ENCODE measurements at places on chromosomes 16 and 17.

- peak; percentile 42 for DNase-seq
Measured at GRCh38 chr17:681738-682529, 32.7 kb downstream of the VPS53 start.

DNA sequence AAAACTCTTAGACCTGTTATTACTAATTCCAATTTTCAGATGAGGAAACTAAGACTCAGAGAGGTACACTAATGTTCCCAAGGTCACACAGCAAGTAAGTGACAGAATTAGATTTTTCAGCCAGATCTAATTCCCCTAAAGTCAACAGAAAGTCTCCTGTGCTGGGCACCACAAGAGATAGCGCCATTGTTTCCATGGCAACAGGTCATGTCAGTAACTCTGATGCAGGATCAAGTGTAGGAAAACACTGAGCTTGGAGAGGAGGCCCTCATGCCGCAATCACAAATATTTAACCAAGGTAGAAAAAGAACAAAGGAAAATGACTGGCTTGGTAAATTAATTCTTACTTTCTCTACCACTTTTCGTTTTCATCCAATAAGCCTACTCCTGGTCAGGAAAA lies 166.0 kb upstream of the CDH13 start:
- DNase-seq: no peak

GRCh38 chr16:24041834-24042631 lies 206.2 kb downstream of the PRKCB start:
- DNase-seq: peak; percentile 52

GRCh38 chr17:68507576-68507975 lies 4.7 kb upstream of the PRKAR1A start:
- DNase-seq: peak; percentile 60

DNA sequence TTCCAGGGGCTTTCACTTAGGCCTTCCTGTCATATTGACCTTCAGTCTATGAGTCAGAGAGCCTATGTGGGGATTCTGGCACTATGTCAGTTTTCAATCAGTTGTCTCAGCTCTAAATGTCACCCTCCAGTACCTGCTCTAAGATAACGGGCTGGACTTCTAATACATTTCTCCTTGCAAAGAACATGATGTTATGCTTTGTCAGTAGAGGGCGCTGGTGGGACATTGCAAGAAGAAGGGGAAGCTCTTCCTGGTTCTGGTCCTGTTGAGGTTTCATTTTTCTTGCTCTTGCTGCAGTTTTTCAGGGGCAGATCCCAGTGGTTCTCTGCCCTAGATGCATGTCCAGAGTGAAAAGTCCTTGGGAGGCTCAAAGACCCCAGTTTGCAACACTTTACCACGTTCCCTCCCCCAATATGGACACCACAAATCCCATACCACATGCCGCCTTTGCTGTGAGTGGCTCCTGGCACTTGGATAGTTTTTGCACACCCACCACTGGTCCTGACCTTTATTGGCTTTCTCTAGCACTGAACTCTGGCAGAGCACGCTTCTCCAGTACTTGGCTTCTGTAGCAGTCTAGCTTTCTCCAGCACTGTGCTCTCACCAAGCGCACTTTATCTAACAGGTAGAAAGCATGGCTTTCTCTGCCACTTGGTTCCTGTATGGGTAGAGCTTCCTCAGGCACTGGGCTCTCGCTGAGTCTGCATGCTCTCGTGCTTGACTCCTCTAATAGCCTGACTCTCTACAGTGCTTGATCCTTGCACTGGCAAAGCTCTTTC lies 49.0 kb downstream of the BCL7C start:
- DNase-seq: peak; percentile 86

- no peak for DNase-seq
Measured at GRCh38 chr17:11682646-11683045, 84.4 kb downstream of the DNAH9 start.

- DNase-seq: no peak
Measured at GRCh38 chr17:15782866-15783265, 50.8 kb downstream of the TBC1D26 start.

DNA sequence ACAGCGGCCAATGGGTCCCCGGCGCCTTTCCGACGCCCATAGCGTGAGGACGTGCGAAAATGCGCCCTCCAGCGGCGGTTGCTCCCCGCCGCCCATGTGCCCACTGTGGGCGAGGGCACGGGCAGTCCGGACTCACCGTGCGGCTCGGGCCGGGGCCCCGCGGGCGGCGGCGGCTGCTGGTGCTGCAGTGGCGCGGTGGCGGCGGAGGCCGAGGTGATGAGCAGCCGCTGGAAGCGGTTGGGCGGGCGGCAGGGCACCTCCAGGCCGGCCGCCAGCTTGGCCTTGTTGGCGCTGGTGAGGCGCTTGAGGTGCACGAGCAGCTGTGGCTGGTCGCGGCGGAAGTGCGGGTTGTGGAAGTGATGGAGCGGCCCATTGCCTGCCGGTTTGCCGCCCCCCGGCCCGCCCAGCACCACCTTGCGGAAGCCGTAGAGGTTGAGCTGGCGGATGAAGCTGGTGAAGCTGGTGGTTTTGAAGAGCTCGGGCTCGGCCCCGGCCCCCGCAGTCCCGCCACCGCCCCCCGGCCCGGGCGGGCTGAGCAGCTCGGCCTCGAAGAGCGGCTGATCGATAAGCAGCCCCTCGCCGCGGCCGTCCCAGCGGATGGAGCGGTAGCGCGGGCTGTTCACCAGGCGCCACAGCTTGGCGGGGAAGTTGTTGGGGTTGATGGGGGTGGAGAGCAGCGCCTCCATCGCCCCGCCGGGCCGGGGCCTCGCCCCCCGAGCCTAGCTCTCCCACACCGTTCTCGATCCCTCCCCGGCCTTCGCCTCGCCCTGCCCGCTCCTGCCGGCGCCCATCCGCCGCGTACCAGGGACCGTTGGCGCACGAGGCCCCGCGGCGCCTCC lies at the start of gene HSF5:
HSF5 (minus strand) TSS at position 820 of the 839 bp plus-strand sequence; CDS start at position 686, 134 bp downstream.
- no peak for DNase-seq

DNA sequence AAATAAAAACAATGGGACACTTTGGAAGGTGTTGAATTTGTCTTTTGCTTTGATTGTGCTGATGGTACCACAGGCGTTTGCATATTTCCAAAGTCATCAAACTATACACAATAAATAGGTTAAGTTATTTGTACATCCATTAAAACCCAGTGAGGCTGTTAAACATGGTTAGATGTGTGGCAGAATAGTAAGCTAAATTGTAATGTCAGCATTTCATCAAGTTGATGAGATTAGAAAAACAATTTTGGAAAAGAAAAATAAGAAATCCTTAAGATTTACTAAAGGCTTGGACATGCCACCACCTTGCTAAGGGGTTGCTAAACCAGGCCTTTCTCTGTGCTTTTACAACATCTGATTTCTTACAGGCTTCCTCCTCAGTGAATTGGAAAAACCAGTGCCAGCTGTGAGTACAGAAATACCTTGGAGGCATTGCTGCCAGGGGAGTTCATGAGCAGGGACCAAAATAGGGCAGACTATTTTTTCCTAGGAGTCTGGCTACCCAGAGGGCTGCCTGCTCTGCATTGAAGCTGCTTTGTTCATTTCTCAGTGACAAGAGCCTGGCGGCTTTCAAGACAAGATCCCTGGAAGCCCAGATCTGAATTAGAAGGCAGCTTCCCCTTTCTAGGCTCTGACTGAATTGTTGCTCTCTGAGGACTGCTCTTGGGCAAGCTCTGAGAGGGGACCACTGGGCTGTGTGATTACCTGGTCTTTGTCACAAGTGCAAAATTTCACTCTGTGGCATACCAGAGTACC lies 43.4 kb upstream of the CA10 start:
- no peak for DNase-seq

DNA sequence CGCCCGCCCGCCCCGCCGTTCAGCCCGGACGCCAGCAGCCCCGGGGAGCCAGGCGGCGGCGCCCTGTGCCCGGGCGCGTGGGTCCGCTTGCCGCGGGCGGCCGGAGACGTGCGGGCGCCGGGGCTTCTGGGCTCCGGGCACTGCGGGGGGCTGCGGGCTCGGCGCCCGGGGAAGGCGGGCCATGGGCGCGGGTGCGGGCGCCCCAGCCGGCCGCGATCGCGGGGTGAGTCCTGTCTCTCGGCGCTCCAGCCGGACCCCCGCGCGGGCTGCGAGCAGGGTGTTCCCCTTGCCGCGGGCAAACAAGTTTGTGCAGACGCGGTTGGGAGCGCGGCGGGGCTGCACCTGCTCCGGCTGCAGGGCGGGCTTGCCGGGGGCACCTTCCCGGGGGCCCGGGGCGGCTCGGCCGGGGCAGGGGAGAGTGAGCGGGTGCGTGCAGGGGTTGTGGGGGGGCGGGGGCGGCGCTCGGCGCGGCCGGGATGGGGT lies 292 bp downstream of the WSCD1 start:
- no peak for DNase-seq

GRCh38 chr16:66517586-66518263 lies 32.2 kb downstream of the TK2 start:
- no peak for DNase-seq

DNA sequence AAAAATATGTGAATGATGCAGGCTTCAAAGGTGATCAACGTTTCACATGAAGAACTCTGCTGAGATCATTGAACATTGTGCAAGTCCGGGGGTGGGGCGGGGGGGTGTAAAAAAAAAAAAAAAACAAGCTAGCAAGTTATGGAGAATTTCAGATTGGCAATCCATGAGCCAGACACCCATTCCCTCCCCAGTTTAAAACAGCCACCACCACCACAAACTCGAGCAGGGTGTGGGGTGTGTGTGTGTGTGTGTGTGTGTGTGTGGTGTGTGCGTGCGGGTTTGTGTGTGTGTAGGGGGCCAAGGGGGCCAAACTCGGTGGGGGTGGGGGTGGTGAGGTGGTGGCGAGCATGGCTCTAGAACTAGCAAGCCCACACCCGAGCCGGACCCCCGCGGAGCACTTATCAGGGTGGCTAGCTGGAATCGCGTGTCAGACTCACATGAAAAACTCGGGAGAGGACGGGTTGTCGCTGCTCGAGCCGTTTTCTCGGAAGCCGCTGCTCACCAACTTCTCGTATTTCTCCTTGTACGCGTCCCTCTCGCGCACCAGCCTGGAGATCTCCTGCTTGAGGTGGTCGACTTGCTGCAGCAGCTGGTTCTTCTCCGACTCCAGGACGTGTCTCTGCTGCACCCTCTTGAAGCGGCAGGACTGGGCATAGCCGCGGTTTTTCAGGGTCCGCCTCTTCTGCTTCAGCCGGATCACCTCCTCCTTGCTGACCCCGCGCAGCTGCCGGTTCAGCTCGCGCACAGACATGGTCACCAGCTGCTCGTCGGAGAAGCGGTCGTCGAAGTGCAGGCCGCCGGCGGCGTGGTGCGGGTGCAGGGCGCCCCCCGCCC lies 2.0 kb downstream of the MAF start:
- no peak for DNase-seq

DNA sequence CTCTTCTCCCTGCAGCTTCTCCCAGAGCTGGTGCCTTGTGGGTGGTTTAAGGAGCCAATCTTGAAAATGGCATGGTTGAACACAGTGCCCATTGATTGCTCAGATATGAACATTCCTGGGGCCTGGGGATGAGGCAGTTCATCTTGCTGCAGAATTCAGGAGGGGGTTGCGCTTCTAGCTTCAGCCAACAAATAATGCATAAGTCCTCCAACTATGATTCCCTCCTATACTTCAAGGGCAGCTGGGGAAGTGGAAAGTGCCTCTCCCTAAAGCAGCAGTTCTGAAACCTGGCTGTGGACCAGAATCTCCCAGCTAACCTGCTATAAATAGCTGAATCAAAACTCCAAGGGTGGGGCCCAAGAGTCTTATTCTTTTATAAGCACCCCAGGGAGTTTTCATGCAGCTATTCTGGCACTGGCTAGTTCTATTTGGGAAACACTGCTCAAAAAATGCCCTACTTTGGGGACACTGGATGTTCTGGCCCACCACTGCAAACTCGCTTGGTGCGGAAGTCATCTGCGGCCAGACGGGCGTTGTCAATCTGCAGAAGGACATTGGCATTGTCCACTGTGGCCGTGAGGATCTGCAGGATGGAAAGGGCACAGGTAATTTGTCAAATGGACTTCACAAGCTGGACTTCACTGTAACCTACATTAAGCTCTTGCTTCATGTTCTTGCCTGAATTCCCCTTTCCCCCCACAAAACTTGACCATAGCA lies 130.3 kb downstream of the CCDC144A start:
- DNase-seq: no peak

DNA sequence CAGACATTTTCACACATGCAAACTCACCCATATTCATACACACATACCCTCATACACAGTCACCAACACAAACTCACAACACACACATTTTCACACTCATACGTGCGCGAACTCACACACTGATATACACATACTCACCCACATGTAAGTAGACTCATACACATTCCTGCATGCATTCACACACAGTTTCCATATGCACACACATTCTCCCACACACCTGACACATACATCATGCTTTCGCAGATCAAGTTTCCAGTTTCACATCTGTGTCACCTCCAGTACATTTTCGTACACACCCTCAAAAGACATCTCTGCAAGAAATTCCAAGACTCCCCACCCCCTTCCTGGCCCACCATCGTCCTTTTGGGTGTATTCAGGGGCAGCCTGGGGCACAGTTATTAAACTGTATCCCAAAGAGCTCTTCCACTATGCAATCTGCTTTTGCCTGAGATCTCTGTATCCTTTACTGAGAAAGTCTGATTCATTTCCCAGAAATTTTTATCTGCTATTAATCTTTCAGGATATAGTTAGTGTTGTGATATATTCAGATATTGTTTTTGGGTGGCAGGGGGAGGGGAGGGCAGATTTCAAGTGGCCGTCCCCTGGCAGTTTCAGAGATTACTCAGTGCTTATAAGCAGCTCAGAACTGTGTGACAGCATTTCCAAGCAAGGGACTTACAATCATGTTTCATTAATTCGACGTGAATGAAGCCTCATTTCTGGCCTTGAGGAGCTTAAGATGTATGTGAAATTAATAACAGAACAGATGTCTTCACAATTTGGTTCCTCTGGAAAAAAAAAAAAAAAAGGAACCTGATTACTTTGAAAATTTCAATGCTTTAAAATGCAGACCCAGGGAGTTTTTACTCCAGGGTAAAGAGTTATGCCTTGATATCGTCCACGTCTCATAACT lies 35.3 kb upstream of the MMP2 start:
- no peak for DNase-seq

DNA sequence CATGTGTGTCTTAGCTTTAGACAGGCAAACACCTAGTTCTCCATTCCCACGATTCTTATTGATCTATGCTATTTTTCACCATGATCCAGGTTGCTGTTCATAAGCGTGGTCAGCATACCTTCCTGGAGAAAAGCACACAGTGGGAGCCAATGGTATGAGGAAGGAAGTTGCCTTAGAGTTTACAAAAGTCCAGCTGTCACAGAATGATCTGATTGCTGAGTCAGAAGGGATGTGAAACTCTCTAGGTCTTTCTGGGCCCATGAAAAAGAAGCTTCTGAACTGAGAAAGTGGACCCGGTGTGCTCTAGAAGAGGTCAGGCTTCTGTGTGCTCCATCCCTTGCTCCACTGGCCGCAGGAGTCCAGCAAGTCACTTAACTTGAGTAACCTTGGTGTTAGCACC lies 71.0 kb upstream of the CCL1 start:
- DNase-seq: no peak

DNA sequence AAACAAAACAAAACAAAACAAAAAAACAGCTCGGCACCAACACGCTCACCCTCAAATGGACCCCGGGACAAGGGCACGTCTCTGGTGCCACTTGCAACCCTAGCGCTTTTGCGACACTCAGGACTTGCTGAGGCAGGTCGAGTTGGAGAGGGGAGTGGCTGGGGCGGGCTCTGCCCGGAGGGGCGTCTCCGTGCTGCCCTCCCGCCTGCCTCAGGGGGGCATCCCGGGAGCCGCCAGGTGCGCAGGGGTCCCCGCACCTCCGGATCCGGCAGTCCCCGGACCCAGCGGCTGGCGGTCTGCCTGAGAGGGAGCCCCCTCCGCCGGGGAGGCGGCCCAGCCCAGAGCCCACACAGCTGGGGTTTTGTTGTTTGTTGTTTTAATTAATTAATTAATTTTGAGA lies at the start of gene SLC52A1:
SLC52A1 (minus strand) TSS at position 112 of the 400 bp plus-strand sequence. CDS start 820 bp downstream, outside the sequence.
- no peak for DNase-seq
